ENCODE measurements at places on chromosomes 7 and 10.

- no peaks in the 10 kb centered on the region for H3K36me3 ChIP-seq
- H3K27ac ChIP-seq: no peak overlapping the region
- H3K27me3 ChIP-seq: peaks cover 44% of the 10 kb centered on the region
- H3K4me1 ChIP-seq: peaks cover 7% of the 10 kb centered on the region
- no peak overlapping the region for H3K4me3 ChIP-seq
These were observed 1.3 kb downstream of the PTPRZ1 start for GRCh38 chr7:121874298-121874697.

- no peaks in the 10 kb centered on the region for H3K27me3 ChIP-seq
- DNase-seq: no peak
- no peaks in the 10 kb centered on the region for H3K4me1 ChIP-seq
- H3K27ac ChIP-seq: no peak overlapping the region
- no peaks in the 10 kb centered on the region for H3K36me3 ChIP-seq
These were observed 170.9 kb downstream of the PARD3 start for GRCh38 chr10:34644224-34644623.

- peaks cover 9% of the 10 kb centered on the region for H3K27me3 ChIP-seq
- H3K4me1 ChIP-seq: no peaks in the 10 kb centered on the region
- no peak overlapping the region for H3K27ac ChIP-seq
These were observed 39.1 kb downstream of the DOCK4 start for GRCh38 chr7:112167147-112167546.

- peaks cover 8% of the 10 kb centered on the region for H3K27me3 ChIP-seq
- H3K4me1 ChIP-seq: no peaks in the 10 kb centered on the region
- H3K4me3 ChIP-seq: no peak overlapping the region
- no peak for DNase-seq
- H3K36me3 ChIP-seq: no peaks in the 10 kb centered on the region
These were observed 81.3 kb upstream of the CXCL12 start for GRCh38 chr10:44466236-44466635.

DNA sequence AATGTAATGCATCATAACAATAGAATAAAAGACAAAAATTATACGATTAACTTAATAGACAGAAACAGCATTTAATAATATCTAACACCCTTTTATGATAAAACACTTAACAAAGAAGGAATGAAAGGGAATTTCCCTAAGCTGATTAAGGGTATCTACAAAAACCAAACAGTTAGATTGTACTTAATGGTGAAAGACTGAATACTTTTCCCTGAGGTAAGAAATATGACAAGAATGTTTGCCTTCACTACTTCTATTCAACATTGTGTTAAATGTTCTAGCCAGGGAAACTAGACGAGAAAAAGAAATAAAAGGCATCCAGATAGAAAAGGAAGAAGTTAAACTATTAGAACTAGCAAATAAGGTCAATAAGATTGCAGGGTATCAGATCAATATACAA lies 276.9 kb downstream of the BAMBI start:
- H3K4me1 ChIP-seq: no peaks in the 10 kb centered on the region
- H3K27me3 ChIP-seq: peaks cover 2% of the 10 kb centered on the region
- H3K4me3 ChIP-seq: no peak overlapping the region
- DNase-seq: no peak
- H3K27ac ChIP-seq: no peak overlapping the region

- H3K27ac ChIP-seq: no peak overlapping the region
- no peaks in the 10 kb centered on the region for H3K27me3 ChIP-seq
- H3K4me3 ChIP-seq: no peak overlapping the region
- no peaks in the 10 kb centered on the region for H3K4me1 ChIP-seq
- H3K36me3 ChIP-seq: peaks cover 32% of the 10 kb centered on the region
These were observed 186.8 kb upstream of the LRGUK start for GRCh38 chr7:133940368-133940767.

DNA sequence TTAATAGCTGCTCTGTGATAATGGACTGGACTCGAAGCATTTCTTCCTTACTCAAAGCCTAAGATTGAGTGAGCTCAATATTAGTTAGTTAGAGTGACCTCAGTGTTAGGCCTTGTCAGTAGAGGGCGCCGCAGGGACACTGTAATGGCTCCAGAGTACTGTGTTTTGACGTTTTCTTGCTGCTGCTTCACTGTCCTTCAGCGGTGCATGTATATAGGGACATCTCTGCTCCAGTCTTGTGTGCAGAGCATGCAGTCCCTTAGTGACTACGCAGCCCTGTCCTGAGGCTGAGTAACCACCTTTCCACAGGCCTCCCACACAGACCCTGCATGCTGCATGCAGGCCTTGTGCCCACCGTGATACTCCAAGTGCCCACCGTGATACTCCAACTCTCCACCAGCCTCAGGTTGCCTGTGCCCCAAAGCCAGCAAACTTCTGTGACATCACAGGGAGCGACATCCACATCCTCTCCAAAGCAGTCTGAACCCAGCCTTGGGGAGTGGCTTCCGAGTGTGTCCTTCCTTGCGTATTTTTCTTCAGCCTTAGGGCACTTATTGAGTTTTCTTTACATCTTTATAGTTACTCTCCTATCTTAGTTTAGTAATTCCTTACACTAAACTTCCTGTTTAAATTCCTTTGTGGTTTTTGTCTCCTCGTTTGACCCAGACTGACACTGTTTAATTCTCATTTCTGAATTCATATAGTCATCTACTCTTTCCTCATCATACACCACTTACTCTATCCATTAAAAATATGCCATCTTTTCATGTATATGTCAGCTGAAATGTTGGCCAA lies 118.2 kb downstream of the JAZF1 start:
- peak; percentile 33 for DNase-seq
- H3K36me3 ChIP-seq: peaks cover 12% of the 10 kb centered on the region
- peaks cover 34% of the 10 kb centered on the region for H3K4me1 ChIP-seq
- H3K27me3 ChIP-seq: no peaks in the 10 kb centered on the region

- no peaks in the 10 kb centered on the region for H3K4me1 ChIP-seq
- H3K36me3 ChIP-seq: peaks cover 29% of the 10 kb centered on the region
- no peak overlapping the region for H3K27ac ChIP-seq
- DNase-seq: no peak
- no peaks in the 10 kb centered on the region for H3K27me3 ChIP-seq
- H3K4me3 ChIP-seq: no peak overlapping the region
These were observed 39.2 kb downstream of the DNAJC9 start for GRCh38 chr10:73207883-73208282.

DNA sequence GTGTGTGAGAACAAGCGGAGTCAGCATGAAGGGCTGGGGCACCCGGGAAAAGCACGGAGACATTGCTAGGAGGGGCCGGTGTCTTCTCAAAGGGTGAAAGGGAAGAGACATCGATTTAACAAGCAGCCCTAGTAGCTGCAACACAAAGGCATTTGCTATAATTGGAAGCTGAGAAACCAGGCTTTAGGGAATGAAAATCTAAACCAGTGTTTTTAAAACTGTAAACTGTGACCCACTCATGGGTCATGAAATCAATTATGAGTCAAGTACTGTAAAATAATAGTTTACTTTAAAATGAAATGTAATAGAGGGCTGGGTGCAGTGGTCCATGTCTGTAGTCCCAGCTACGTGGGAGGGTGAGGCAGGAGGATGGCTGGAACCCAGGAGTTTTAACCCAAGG lies 128.7 kb upstream of the RHEB start:
- H3K27me3 ChIP-seq: no peaks in the 10 kb centered on the region
- no peak for DNase-seq
- H3K4me3 ChIP-seq: no peak overlapping the region
- H3K36me3 ChIP-seq: peaks cover 33% of the 10 kb centered on the region
- no peaks in the 10 kb centered on the region for H3K4me1 ChIP-seq
- H3K27ac ChIP-seq: no peak overlapping the region

- peaks cover 1% of the 10 kb centered on the region for H3K4me1 ChIP-seq
- no peaks in the 10 kb centered on the region for H3K36me3 ChIP-seq
- H3K4me3 ChIP-seq: no peak overlapping the region
These were observed 617 bp upstream of the FOXI2 start for GRCh38 chr10:127736222-127736914.

- DNase-seq: no peak
- H3K4me1 ChIP-seq: no peaks in the 10 kb centered on the region
- no peak overlapping the region for H3K27ac ChIP-seq
- H3K4me3 ChIP-seq: no peak overlapping the region
- H3K36me3 ChIP-seq: no peaks in the 10 kb centered on the region
These were observed 36.2 kb downstream of the LAMB1 start for GRCh38 chr7:107966711-107967110.

- no peaks in the 10 kb centered on the region for H3K4me1 ChIP-seq
- no peaks in the 10 kb centered on the region for H3K27me3 ChIP-seq
- no peak overlapping the region for H3K4me3 ChIP-seq
- H3K27ac ChIP-seq: no peak overlapping the region
- no peak for DNase-seq
These were observed 563.3 kb upstream of the LRRTM3 start for GRCh38 chr10:66362522-66362921.

Measured in activated B cell treated with CpG ODN at 0.5 μM for 24 hours (primary cell).